ENCODE measurements at places on chromosomes 7 and 10. TPM values are rescaled to one million over a fixed set of nuclear protein-coding genes. Genes with fewer than 3 reads are reported as not detected.

DNA sequence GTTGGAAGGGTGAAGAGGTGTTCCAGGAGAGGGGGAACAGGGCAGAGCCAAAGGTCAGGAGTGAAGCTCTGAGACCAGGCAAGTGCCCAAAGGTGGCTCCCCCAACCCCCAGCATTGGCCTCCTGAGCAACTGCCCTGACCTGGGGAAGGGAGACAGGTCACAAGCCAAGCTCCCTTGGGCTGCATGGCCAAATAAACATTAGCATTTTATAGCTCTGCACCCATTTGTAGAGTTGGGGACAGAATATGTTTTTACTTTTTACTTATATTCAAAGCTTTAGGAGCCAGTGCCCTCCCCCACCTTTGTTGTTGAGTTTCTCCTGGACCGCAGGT, 4.0 kb downstream of the UNC5B start:
- DNase-seq = no peak

- no peak for DNase-seq
Observed at GRCh38 chr10:119454990-119455389, 87.5 kb downstream of the RGS10 start.

- DNase-seq = peak; percentile 13
Observed at GRCh38 chr7:48244864-48245271, 73.6 kb downstream of the ABCA13 start.

DNA sequence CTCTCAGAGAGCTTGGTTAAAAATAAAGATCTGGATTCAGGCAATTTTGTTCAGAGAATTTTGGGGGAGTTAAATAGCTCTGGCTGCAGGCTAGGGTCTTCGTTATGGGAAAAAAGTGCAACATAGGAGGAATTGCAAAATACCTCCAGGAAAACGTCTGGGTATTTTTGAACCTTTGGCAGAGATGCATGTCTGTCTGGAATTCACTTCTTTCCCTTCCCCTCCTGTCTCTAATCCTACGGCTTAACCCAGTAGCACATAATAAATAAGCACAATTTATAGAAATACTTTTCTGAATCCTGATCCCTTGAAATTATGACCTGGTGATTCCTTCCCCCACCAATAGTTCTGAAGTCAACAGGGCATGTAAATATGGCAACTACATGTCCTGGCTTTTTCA, 19.3 kb upstream of the NUP205 start:
- DNase-seq = no peak

DNA sequence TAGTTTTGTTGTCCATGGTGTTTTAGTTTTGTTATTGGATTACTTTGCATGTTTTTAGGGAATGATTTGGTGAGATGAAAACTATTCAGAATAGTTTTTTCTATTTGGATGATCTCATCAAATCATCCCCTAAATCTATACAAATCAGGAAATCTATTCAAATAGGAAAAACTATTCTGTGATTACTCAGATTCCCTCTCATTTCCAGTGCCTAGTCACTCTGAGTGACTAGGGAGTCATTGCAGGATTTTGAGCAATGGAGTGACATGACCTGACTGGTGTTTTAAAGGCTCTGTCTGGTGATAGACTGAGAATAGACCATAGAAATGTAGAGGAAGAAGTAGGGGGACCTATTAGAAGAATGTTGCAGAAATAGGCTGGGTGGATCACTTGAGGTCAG, 72.4 kb downstream of the TPST1 start:
- DNase-seq = no peak

Gene DRGX
- total RNA-seq = 0.26 TPM

DNA sequence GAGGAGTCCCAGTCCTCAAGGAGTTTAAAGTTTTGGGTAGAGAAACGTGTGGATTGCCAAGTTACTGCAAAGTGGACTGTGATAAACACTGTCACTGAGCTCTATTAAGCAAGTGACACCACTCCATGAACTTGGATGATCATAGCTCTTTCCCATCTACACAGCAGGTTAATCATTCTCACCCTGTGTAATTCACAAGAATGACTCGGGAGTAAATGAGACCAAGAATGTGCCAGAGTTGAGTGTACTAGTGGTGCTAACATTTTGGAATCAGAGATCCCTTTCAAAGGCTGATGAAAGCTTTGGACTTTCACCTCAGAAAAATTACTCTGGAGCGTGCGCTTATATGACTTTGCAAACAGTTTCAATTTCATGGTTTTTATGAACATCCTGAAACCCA, 80.8 kb downstream of the RBM20 start:
- no peak for DNase-seq

DNA sequence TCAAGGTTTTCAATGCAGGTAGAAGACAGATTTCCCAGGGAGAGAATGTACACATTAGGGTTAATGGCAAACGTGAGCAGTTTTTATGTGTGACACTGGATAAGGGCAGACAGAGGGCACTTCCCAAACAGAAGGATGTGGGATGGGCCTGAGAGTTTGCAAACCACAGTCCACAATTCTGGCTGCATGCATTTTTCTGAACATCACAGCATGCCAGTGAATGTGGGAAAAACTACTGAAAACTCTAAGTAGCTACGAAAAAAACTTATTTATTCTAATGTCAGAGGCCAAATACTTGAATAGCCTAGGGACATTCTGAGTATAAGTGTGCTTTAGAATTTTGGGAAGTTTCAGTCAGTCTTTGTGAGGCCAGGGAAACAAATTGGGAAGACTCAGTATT, 145.9 kb downstream of the NRCAM start:
- no peak for DNase-seq

GRCh38 chr7:96449094-96449493, 127.2 kb upstream of the SLC25A13 start:
- no peak for DNase-seq

DNA sequence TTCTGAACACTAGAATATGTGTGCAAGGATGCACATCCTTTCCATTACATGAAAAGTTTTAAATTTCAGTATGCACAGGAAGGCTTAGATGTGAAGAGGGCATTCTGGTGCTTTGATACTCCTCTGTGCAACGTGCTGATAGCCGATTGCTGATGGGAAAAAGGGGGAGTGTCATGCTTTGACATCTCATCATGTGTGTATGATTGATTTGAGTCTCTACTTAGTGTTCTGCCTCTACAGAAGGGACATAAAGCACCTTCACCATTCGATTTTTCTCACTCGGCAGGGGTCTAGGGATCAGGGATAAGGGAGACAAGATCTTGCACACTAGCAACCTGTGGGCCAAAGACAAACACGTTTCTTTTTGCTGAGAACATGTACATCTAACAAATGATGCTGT, 114.7 kb upstream of the RSU1 start:
- no peak for DNase-seq

Gene TMEM196
- total RNA-seq = 1.0 TPM

Gene GIMAP7
- total RNA-seq = 16.2 TPM

Data from urinary bladder (tissue), 4 donors.